ENCODE measurements at places on chromosomes 2 and 18.
A peak's percentile ranks its signal among the peaks of the same experiment; 100 is the strongest.

GRCh38 chr2:120715353-120715752 lies 20.3 kb upstream of the GLI2 start:
- DNase-seq = no peak

- no peak for DNase-seq
Observed at GRCh38 chr2:49950646-49951045, 796.3 kb upstream of the FSHR start.

GRCh38 chr2:75616406-75616805 lies 30.2 kb upstream of the MRPL19 start:
- no peak for DNase-seq

DNA sequence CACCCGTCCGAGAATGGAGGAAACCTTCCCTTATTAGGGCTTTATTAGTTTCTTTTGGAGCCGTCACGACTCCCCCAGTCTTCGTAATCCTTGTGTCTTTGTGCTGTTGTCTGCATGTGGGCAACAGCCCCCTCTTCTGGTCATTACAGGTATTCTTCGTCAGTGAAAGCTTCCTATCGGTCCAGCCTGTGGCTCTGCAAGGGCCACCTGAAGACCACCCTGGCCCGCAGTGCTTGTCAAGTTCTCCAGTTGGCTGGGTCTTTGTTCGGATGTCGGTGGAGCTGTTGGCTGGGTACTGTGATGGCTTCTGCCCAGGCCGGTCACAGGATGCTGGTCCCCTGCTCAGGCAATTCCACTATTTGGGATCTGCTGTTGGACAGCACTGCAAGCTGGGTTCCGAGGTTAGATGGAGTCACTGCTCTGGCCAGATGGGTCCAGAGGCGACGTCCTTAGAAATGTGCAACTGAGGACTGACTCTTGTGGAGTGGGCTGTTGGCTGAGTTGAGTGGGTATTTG lies 19.2 kb downstream of the E2F6 start:
- peak; percentile 27 for DNase-seq

GRCh38 chr2:186595219-186595618 lies 5.4 kb downstream of the ITGAV start:
- no peak for DNase-seq

GRCh38 chr2:218745160-218745558 lies 34.5 kb downstream of the TTLL4 start:
- DNase-seq = no peak

- no peak for DNase-seq
Observed at GRCh38 chr18:50051288-50051687, 143.7 kb downstream of the MYO5B start.

- DNase-seq = no peak
Observed at GRCh38 chr2:37864217-37864616, 60.9 kb upstream of the RMDN2 start.

GRCh38 chr2:216006164-216006663 lies 7.1 kb downstream of the MREG start:
- DNase-seq = no peak

GRCh38 chr2:128754246-128754724 lies 435.6 kb upstream of the HS6ST1 start:
- DNase-seq = no peak

GRCh38 chr2:11344956-11345677 lies 681 bp upstream of the ROCK2 start:
- peak; percentile 47 for DNase-seq

GRCh38 chr2:223634238-223634637 lies 32.1 kb upstream of the SCG2 start:
- DNase-seq = no peak

- DNase-seq = no peak
Observed at GRCh38 chr2:205073433-205074020, 528.3 kb downstream of the PARD3B start.

- no peak for DNase-seq
Observed at GRCh38 chr18:80086281-80086680, 22.8 kb upstream of the ADNP2 start.

DNA sequence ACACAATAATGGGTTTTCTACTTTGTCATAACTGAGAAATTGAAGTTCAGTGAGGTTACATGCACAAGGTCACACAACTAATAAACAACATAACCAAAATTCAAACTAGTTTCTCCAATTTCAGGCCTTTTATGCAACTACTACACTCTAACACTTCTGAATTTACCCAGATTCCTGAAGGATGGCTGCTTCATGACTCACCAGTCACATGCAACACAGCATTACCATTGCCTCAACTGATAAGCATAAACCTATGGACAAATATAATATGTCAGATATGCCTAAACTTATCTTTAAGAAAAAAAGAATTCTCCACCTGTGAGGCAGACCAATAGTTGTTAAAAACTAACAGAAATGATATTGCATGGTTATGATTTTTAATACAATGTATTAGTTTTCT lies 586.5 kb upstream of the SLC8A1 start:
- no peak for DNase-seq

- DNase-seq = no peak
Observed at GRCh38 chr2:30486655-30487054, 39.6 kb downstream of the LCLAT1 start.

GRCh38 chr2:21361384-21361783 lies 237.6 kb downstream of the TDRD15 start:
- DNase-seq = no peak
